Activated naive CD8-positive, alpha-beta T cell treated with anti-CD3 and anti-CD28 coated beads, Interleukin-2, amount 50 U/mL, for 16 hours (primary cell): ENCODE measurements at places on chromosomes 6 and 20.

- DNase-seq, result peak; percentile 17
Observed at GRCh38 chr6:27312146-27312949, at the start of gene POM121L2. Gene POM121L2 (minus strand): TSS chr6:27312273. CDS start chr6:27312170, 103 bp downstream.

GRCh38 chr20:33431797-33432381 is 11.7 kb downstream of the SNTA1 start:
- no peak for DNase-seq

- DNase-seq, result no peak
Observed at GRCh38 chr6:98056955-98057354, 773.9 kb upstream of the MMS22L start.

- DNase-seq, result no peak
Observed at GRCh38 chr20:7291946-7292345, 524.5 kb downstream of the BMP2 start.

DNA sequence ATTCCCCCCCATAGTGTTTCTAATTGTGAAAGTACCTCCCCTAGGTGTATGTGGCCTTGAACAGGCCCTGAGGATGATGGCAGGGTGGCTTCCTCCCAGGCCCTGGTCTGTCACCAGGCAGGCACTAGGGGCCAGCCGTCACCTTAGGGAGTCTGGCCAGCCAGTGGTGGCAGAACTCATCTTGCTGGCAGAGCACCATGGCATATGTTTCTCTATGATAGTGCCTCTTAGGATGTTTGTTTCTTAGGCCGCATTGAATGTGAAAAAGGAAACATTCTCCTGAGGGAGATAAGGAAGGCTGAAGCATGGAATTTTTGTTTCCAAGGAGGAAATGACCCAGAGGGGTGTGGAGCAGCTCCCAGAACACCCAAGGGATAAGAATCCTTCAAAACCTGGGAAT is 45.2 kb upstream of the KLHL31 start:
- no peak for DNase-seq

GRCh38 chr6:154786144-154786868 is 53.1 kb downstream of the SCAF8 start:
- no peak for DNase-seq

- DNase-seq, result no peak
Observed at GRCh38 chr20:1373614-1374013, 19.2 kb downstream of the FKBP1A start.

GRCh38 chr20:59822291-59823029 is 111.0 kb downstream of the SYCP2 start:
- DNase-seq, result no peak

- DNase-seq, result peak; percentile 64
Observed at GRCh38 chr6:30828027-30828962, 56.0 kb upstream of the DDR1 start.

GRCh38 chr6:142756215-142756630 is 188.8 kb downstream of the HIVEP2 start:
- DNase-seq, result no peak

DNA sequence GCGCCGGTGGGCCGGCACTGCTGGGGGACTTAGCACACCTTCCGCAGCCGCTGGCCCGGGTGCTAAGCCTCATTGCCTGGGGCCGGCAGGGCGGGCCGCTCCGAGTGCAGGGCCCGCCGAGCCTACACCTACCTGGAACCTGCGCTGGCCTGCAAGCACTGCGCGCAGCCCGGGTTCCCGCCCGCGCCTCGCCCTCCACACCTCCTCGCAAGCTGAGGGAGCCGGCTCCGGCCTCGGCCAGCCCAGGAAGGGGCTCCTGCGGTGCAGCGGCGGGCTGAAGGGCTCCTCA is 10.7 kb upstream of the MPC1 start:
- no peak for DNase-seq

DNA sequence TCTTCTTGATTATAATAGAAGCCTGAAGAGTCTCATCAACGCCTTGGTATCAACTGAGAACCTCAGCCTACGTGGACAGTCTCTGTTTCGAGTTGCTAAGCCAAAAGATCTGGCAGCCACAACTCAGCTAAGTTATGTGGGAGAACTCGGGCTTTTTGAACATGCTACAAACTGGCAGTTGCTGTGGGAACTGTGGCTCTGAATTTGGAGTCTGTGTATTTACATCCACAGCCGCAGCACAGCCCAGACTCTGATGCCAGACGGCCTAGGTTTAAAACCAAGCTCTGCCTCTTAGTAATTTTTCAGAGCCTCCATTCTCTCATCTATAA is 35.8 kb downstream of the RIPOR2 start:
- no peak for DNase-seq

DNA sequence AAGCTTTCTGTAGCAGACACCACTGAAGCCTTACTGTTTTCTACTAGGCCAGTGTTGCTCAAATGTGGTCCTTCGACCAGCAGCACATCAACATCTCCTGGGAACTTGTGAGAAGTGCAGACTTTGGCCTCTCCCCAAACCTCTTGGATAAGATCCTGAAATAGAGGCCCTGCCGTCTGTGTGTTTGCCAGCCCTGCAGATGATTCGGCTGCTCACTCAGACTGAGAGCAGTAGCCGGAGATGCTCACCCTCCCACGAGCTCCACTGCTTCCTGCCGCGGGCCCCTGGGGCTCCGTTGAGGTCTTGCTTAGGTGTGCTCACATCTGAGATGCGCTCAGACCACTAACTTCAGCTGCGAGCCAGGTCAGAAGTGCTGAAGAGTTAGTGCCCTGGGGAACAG is 129.5 kb upstream of the SSTR4 start:
- no peak for DNase-seq

DNA sequence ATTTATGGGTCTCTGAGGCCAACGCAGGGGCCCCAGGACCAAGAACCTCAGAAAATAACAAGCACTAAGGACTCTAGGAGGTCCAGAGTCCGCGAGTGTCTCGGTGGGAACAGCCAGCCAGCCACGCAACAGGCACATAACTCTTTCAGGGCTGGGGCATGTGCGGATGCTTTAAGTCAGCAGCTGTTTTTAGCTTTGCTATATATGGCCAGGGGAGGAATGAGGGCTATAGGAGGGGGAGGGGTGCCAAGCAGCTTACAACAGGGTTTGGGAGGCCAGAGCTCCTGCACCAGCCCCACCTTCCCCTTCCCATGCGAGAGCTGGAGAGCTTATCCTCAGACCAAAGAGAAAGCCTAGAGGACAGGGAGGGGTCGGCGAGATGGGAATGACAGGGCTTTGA is 6.2 kb downstream of the JPH2 start:
- DNase-seq, result no peak

DNA sequence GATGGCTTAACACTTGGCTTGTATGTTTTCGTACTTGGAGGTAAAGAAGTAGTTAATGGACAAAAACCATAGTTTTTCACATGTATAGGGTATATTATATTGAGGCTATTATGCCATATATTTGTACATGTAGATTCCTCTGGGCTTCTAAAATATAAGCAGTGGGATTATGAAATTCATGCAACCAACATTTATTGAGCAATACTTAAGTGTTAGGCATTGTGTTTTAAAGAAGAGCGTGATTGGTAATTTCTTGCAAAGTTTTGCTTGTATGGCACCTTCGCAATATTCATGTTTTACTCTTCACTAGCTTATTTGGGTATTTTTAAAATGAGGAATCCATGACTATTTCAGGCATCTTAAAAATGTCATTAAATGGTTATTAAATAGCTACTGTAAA is 2.5 kb downstream of the TULP4 start:
- no peak for DNase-seq

DNA sequence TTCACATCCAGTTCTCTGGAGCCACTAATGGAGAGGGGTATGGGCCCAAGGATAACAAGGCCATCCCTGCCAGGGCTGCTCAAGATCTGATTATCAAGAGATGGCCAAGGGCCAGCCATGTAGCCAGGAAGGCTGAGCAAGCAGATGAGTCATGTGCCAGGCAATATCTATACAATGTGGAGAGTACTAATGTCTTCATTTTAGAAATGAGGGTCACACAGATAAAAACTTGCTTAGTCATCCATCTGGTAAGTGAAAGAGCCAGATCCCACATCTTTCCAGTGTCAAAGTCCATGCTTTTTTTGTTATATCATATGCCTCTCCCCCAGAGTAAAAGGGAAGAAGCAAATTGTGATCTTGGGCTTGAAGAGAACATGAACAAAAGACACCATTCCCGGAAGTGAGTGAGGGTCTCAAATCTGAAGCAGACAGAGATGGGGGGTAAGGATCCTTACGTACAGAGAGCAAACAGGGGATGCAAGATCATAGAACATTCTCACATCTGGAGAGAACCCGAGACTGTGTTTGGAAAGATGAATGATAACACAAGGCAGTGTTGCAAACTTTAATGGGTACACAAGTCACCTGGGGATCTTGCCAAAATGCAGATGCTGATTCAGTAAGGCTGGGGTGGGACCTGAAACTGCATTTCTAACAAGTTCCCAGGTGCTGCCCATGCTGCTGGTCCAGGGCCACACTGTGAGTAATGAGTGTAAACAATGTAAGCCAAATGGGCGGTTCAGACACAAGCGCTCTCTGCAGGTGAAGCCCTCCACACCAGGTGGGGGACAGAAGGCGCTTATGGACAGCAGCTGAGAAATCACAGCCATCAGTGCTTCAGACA is 20.0 kb upstream of the GSTA3 start:
- DNase-seq, result no peak

DNA sequence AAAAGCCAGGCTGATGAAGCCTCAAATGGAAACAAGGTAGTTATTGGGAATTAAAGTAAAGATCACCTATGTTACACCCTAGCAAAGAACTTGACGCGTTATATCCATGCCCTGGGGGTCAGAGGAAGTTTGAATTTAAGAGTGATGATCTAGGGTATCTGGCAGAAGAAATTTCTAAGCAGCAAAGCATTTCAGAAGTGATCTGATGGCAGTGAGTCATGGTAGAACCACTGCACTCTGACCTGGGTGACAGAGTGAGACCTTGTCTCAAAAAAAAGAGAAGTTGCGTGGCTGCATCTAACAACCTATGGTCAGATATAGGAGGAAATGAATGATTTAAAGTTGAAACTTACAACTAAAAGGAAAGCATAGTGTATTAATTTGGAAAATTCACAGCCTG is 45.2 kb downstream of the SCP2D1 start:
- DNase-seq, result no peak

- DNase-seq, result no peak
Observed at GRCh38 chr20:46073443-46073842, 16.3 kb downstream of the NCOA5 start.

DNA sequence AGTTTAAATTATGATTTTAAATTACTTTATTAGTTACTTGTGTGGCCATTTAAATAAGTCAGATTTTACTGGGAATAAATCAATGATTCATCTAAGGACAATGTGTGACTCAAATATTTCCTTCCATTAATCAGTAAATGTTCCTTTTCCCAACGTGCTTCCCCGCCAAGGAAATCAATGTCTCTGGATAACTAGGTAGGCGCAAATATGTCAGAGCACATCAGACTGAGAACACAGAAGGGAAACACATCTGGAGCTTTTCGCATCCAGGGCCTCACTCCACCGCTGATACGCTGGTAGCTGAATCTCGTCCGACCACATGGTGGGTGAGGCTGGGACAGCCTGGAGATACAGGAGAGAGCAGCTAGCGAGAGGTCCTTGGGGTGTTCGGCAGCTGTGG is 56.4 kb upstream of the RPS6KA2 start:
- DNase-seq, result no peak

DNA sequence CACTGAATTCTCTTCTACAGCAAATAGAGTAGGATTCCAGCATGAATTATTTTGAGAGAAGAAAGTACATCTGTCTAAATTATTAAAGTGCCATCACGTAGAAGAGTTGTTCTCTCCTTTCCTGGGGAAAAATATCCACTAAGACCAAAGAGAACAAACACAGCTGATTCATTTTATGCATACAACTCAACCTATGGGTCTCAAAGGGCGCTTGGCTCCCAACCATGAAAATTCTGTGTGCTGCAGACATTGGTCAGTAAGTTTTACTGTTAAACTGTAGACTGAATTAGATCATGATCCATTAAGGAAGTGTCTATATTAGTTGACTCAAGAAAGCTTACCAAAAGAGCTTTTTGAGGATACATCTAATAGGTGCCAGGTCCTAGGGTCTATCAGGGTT is 83.5 kb downstream of the FRK start:
- no peak for DNase-seq

- no peak for DNase-seq
Observed at GRCh38 chr20:39812116-39812515, 850.0 kb downstream of the DHX35 start.

DNA sequence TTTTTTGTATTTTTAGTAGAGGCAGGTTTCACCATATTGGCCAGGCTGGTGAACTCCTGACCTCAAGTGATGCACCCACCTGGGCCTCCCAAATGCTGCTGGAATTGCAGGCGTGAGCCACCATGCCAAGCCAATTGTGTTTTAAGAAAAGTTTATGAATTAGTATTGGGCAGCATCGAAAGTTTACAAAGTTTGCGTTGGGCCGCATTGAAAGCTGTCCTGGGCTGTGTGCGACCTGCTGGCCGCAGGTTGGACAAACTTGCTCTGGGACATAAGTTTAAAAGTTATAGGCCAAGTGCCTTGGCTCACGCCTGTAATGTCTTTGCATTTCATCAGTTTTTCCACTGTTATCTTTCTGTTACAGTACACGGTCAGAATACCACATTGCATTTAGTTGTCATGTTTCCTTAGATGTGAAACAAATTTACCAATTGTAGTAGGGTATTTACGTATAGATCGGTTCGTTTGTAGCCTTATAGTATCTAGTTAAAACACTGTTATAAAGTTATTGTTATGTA is 39.5 kb downstream of the ASXL1 start:
- no peak for DNase-seq

DNA sequence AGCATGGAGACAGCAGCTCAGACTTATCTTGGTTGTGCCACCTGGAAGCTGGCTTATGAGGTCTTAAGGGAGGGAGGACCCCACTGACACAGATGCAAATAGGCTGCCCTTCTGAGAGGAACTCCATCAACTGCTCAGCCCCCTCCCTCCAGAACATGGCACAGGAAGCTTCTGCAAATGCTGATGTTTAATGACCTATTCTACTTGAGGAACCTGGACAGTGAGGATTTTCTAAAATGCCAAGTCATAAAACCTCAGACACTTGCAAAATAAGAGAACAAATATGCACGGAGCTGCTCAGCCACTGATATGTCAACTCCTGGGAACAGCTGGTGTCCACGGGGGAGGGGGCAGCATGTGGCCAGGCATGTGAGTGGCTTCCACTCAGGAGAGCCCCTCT is 3.5 kb downstream of the CST9 start:
- DNase-seq, result no peak

DNA sequence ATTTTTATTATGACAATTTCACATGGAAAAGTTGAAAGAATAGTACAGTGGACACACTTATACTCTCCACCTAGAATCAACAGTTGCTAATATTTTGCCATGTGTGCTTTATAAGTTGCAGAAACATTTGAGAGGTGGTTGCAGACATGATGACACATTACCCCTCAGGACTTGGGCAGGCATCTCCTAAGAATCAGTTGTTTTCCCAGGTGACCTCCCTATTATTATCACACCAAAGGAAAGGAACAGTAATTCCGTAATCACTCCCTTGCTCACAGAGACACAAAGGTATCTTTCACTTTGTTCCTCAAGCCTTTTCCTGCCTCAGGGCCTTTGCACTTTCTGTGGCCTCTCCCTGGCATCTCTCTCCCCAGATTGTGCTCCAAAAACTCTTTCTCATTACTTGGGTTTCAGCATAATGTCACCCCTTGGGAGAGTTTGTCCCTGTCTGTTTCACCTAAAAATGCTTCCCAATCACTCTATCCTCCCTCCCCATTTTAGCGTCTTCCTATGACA is 5.9 kb upstream of the SULF2 start:
- no peak for DNase-seq

GRCh38 chr6:123803504-123804013 is at the start of gene NKAIN2:
Gene NKAIN2 (plus strand): TSS chr6:123803865.
- DNase-seq, result no peak
